ENCODE measurements at places on chromosomes 12 and 14. TPM values are rescaled to one million over a fixed set of nuclear protein-coding genes. Genes with fewer than 3 reads are reported as not detected.

DNA sequence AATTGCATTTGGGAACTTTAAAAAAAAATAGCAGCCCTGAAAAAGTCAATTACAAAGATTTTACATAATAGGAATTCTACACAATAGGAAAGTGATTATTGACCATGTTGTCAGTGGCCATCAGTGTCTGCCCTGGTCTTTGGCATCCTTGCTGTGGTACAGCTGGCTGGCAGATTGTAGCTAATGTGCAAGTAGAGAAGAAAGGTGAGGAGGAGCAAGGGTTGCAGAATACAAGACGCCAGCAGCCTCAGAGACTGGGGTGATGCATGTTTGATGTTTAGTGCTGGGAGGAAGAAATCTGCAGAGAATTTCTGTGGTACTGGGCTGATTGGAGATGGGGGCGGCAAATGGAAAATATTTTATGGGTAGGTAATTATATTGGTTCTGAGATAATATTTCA lies 322.9 kb downstream of the TMEM117 start:
- no peak for DNase-seq

DNA sequence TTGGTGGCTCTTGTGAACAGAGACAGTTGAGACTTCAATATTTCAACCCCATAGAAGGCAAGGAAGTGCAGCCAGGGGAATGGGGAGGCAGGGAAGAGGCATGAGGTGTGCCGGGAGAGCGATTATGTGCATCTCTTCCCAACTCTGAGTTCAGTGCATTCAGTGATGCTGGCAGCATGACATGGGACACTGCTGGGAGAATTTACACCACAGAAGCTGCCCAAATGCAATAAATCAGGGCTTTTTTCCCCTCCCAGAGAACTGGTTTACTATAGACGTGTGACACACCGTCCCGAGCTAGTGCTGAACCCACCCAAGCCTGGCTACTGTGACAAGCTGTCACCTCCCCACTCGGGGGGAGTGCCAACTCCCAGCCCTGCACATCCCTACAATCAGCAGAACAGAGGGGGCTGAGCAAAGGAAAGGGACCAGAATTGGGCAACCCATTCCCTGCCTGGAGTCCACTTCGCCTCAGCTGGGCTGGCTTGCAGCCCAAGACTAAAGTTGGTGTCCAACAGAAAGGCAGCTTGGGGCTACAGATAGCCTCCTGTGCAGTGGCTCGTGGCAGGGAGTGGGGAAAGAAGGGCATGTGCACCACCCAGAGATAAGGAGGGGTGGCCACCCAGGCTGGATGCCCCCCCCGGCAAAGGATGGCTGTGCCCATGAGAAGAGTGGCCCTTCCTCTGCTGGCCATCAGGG lies 16.7 kb downstream of the AHSA1 start:
- no peak for DNase-seq

GRCh38 chr12:52949413-52950331 lies 754 bp downstream of the KRT18 start:
- DNase-seq, result peak; percentile 95

DNA sequence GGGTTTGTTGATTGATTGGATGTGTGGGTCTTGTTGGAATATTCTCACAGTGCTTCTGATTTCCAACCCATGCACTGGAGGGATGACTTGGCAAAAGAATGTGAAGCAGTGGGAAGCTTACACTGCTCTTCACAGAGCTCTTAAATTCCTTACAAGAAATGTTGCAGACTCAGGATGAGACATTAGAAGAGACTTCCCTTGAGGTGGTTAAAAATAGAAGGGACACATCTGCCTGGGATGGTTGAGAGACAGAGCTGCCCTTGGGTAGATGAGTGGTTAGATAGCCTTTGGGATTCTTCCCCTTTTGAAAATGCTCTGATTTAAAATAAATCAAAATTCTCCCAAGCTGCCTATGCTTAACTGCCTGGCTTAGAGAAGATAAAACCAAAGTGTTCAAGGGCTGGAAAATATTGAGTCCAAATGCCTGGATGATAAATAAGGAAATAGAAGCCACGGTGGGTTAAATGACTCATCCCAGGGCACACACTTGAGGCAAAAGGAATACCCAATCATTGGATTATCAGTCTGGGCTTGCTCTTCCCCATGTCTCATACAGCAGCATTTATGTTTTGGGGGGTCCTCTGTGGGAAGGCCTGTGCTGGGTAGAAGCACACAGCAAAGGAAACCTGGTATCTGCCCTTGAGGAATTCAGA lies 264.3 kb downstream of the AKAP6 start:
- DNase-seq, result peak; percentile 69

Gene SRRM4
- total RNA-seq, result not detected

Gene DEGS2
- not detected for total RNA-seq

GRCh38 chr12:122395319-122395718 lies 27.1 kb downstream of the CLIP1 start:
- peak; percentile 95 for DNase-seq

Gene NPAS3
- total RNA-seq, result not detected

- no peak for DNase-seq
These were observed 39.2 kb upstream of the PLEKHG6 start for GRCh38 chr12:6271281-6271680.

GRCh38 chr12:16530268-16530850 lies 75.6 kb downstream of the LMO3 start:
- no peak for DNase-seq

GRCh38 chr14:97387252-97387874 lies 590.2 kb downstream of the VRK1 start:
- no peak for DNase-seq

- DNase-seq, result no peak
These were observed 57.7 kb downstream of the ATP2A2 start for GRCh38 chr12:110338754-110339153.

Gene KIF5A
- 0.18 TPM for total RNA-seq
